ENCODE measurements at places on chromosomes 1 and 21.

DNA sequence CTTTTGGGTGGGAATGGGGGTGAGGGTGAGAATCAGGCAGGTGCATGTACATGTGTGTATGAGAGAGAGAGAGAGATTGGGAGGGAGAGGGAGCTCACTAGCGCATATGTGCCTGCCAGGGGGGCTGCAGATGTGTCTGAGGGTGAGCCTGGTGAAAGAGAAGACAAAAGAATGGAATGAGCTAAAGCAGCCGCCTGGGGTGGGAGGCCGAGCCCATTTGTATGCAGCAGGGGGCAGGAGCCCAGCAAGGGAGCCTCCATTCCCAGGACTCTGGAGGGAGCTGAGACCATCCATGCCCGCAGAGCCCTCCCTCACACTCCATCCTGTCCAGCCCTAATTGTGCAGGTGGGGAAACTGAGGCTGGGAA lies 95.0 kb downstream of the EPHB2 start:
- no peak for DNase-seq

- DNase-seq, result no peak
Measured at GRCh38 chr1:36737767-36738166, 255.1 kb upstream of the CSF3R start.

DNA sequence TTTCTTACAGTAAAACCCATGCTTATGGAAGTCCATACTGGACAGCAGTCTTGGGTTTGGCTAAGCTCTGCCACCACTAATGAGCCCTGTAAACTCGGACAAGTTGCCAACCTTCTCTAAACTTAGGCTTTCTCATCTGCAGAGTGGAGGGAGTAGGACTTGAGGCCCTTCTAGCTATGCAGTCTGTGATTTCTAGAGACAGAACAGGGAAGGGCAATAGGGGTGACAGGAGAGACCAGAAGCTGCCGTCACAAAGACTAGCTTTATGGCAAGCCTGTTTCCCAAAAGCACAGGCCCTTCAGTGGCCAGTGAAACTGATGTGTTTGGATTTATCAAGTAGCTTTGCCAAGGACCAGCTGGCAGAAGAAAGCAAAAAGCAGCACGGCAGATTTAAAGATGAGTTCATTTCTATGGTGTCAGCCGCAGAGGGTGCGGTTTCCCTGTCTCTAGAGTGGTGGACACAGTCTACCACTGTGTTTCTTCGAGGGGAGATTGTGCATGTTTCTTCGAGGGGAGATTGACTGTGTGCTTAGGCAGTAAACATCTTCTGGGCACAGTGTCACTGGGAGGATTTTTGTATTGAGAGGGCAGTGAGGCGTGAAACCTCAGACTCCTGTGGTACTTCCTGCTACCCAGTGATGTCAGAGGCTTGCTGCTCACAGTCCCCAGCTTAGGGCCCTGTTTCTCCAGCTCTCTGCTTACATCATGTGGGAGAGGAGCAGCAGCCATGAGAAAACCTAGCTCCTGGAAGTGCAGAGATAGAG lies 119.0 kb downstream of the ROR1 start:
- no peak for DNase-seq

- DNase-seq, result no peak
Measured at GRCh38 chr21:35652872-35653271, 407.5 kb downstream of the SETD4 start.

- no peak for DNase-seq
Measured at GRCh38 chr21:15444118-15444960, 285.4 kb upstream of the USP25 start.

DNA sequence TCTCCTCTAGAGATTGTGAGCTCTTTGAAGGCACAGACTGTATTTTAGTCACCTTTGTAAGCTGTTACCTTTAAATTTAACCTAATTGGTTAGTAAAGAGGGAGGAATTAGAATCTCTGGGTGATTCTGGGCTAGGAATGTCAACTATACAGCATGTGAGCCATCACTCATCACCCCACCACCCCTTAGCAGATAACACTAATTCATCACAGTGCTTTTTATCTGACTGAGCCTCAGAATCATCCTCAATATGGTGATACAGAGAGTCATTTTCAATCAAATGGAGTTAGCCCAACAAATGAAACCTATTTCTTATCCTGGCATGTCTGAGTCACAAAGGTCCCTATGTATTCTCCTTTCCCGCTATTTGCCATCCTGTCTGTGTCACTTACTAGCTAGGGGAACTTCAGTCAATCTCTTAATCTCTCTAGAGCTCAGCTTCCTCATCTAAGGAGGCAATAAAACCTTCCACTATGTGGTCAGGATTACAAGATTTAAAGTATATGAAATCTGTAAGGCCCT lies 13.3 kb downstream of the KCNJ10 start:
- DNase-seq, result no peak

GRCh38 chr1:168312718-168313604 lies 32.3 kb downstream of the TBX19 start:
- no peak for DNase-seq

DNA sequence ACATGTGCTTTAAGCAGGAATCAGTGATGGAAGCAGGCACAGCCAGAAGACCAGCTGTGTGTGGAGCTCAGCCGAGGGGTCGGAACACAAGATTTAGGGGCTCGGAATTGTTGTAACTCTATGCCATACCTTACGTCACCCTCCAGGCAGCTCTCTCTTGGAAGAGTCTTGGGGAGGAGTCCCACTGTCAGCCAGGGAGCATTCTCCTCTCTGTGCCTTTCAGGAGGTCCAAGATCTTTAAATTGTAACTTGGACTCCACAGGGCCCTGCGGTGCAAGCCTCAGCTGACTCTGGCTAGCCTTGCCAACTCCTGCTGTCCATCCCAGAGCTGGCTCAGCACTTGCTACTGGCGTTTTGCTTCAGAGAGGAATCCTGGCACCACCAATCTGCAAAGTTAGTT lies 26.4 kb upstream of the ROR1 start:
- no peak for DNase-seq

DNA sequence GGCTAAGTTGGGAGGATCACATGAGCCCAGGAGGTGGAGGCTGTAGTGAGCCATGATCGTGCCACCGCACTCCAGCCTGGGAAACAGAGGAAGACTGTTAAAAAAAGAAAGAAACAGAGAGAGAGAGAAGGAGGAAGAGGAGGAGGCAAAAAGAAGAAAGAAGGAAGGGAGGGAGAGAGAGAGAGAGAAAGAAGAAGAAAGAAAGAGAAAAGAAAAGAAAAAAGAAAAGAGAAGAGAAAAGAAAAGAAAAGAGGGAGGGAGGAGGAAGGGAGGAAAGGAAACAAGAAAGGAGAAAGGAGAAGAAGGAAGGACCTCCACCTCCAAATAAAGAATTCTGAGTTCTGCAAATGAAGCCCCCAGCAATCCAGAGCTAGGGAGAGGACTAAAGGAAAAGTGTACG lies 82.0 kb downstream of the STUM start:
- DNase-seq, result no peak

DNA sequence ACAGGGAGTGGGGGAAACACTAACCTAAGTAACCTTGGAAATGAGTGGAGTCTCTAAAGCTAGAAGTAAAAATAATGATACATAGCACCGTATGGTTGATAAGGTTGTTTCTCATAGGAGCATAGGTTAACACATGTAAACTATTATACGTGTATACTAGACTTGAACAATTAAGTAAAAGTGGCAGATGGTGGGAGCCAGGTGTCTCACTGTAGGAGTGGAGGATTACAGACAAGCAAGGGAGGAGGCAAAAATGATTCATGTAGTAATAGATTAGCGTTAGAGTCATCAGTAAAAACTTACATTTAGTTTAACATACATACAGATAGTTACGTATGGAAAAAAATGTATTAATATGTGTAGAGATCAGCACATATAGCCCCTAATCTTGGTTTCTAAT lies 138.4 kb upstream of the DSCAM start:
- no peak for DNase-seq

- DNase-seq, result no peak
Measured at GRCh38 chr1:18336801-18337200, 143.9 kb upstream of the KLHDC7A start.

DNA sequence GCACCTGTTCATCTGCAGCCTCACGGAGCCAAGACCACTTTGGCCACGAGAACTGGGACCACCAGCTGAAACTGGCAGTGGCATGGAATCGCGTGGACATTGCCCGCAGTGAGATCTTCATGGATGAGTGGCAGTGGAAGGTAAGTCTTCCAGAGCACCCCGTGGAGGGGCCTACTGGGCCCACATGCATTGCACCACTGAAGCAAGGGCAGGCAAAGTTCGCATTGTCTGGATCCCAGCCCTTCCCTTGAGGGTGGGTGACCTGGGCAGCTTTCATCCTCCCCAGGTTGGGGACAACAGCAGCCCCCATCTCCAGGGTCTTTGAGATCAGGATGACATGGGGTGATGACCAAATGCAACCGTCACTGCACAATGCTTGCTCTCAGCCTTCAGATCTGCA lies 37.5 kb downstream of the TRPM2 start:
- DNase-seq, result no peak

Measured in left colon (tissue), 2 donors.